ENCODE measurements at places on chromosomes 3 and 15.

DNA sequence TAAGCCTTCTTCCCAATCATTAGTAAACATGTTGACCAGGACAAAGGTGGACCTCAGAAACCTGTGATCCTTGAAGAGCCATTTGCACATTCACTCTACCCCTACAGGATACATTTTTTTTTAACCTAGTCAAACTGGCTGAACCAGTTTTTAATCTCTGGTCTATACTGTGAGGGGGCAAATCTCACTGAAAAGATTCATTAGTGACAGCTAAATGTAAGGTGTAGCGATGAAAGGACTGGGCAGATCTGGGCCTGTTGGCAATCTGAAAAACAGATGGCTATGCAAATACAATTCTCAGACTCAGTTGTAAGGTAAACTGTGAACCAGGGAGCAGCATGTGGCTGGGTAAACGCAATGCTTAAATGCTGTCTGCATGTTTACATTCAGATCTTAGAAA, 75.6 kb upstream of the SNTN start:
- no peak for DNase-seq

DNA sequence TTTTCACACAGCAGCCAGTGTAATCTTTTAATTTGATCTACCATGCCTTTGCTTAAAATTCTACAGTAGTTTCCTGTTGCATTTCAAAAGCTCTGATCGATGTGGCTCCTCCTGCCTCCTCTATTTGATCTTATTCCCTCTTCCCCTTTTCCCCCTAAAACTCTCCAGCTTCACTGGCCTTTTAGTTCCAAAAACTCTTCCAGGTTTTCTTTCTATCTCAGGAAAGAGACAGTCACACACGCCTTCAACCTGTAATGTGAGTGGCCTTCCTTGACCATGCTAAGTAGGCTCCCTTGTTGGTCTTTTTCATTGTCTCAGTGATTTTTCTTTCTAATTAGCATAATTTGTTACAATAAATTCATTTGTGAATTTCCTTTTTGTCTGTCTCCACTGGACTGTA, 985 bp downstream of the TEX9 start:
- no peak for DNase-seq

DNA sequence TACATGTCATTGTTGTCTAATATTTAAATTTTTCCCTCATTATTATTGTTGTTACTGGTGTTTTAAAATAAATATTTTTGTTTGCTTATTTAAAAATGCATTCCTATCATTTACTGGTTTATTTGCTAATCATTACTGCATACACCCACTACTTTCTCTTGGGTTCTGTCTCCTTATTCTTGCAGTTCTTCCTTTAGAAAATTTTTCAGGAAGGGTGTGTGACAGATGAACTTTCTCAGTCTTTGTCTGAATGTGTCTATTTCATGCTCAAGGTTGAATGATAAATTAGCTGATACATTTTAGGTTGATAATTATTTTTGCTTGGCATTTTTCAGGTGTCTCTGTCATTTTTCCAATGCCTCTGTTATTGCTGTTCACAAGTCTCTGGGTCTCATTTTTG, 7.4 kb downstream of the AQP9 start:
- DNase-seq, result no peak

DNA sequence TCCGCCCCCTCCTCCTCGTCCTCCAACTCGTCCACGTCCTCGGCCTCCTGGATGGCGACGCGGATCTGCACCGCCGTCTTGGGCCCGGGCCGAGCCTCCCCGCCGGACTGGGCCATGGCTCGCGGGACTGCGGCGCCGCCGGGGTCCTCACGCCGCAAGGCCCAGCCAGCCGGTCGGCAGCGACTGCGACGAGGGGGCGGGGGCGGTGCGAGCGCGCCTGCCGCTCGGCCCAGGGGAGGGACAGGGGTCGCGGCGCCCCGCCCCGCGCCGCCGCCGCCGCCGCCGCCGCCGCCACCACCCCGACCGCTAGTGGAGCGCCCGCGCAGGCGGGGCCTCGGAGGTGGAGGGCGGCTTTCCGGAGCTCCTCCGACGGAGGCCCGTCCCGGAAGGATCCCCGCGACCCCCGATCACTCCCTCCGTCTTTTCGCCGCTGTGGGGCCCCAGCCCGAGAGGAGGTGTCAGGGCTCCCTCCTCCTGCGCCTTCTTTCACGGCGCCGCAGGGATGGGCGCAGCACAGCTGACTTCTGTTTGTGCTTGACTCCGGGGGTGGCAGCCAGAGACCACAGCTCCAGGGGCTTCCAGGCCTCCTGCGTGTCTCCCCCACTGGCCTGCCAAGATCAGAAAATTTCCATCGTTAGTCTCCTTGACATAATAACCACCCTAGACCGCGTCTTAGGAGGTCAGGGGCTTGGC, at the start of gene LARP6:
Gene LARP6, minus strand, starts transcription at position 185 of the 693 bp plus-strand sequence. Its CDS starts 69 bp downstream, at position 116.
- no peak for DNase-seq

GRCh38 chr3:192174283-192174682, 553.1 kb downstream of the FGF12 start:
- no peak for DNase-seq

DNA sequence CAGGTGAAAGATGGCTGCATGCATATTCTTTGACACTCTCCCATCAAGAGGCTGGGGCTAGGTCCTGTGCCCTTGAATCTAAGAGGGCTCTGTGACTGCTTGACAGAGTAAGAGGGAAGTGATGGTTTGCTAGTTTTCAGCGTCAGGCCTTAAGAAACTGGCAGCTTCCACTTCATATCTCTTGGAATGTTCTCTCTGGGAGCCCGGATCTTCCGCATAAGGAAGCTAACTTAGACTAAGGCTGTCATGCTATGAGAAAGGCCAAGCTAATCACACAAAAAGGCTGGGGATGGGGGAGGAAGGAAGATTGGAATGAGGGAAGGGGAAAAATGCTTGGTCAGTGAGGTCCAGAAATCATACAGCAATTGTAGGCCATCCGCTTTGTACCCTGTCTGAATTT, 50.0 kb downstream of the MB21D2 start:
- no peak for DNase-seq

Data from stimulated activated CD4-positive, alpha-beta T cell treated with anti-CD3 and anti-CD28 coated beads, TNF-alpha, amount 100 ng/mL, for 1 hour (primary cell).